Stimulated activated CD8-positive, alpha-beta memory T cell treated with anti-CD3 and anti-CD28 coated beads, Interleukin-4, amount 100 ng/mL, for 24 hours (primary cell): ENCODE measurements at places on chromosomes 7 and 10.

DNA sequence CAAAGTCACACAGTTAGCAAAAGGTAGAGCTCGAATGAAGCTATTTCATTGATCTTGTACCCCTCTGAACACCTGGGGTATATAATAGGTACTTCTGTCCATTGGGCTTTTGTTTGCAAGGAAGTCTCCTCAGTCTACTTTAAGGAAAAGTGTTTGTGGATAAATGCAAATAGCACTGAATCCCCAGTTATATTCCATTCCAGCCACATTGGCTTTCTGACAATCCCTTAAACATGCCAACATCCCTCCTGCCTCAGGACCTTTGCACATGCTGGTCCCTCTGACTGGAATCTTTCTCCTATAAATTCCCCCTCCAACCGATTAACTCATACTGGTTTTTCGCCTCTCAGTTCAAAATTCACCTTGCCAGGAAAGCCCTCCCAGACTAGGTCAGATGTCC, 17.1 kb downstream of the DUSP5 start:
- DNase-seq: no peak

DNA sequence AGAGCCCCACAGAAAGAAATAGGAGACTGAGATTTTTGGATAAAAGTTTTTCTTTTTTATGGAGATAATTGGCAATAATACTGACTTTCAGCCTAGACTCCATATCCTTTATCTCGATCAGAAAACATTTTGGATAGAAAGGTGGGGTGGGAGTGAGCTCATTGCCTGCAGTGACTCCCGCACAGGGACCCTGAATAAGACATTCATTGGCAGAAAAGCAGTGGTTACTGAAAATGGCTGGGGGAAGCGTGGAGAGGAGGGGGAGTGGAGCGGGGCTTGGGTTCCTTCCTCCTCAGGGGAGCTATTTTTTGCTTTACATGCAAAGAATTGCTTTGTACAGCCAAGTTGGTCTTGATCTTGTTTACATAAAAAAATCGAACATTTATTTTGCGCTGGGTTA, 90.4 kb upstream of the BMPER start:
- DNase-seq: no peak

- DNase-seq: no peak
Observed at GRCh38 chr10:17140386-17140761, 10.8 kb upstream of the CUBN start.

DNA sequence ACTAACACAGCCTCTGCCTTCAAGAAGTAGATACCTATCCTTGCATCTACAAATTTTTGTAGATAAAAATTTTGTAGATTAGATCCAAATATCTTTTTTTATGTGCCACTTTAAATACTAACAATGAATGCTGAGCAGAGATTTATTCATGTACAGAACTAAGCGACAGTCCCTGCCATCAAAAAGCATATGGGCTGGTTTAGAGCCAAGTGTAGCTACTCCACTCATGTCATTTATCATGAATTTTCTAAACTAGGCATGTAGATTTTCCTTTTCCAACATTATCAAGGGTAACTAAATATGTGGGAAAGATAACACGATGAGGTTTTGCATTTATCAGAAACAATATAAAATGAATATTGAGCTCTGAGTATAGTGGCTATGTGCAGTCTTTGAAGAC, 857.5 kb downstream of the XPNPEP1 start:
- no peak for DNase-seq

- DNase-seq: no peak
Observed at GRCh38 chr7:13055732-13056368, 368.4 kb downstream of the ARL4A start.

DNA sequence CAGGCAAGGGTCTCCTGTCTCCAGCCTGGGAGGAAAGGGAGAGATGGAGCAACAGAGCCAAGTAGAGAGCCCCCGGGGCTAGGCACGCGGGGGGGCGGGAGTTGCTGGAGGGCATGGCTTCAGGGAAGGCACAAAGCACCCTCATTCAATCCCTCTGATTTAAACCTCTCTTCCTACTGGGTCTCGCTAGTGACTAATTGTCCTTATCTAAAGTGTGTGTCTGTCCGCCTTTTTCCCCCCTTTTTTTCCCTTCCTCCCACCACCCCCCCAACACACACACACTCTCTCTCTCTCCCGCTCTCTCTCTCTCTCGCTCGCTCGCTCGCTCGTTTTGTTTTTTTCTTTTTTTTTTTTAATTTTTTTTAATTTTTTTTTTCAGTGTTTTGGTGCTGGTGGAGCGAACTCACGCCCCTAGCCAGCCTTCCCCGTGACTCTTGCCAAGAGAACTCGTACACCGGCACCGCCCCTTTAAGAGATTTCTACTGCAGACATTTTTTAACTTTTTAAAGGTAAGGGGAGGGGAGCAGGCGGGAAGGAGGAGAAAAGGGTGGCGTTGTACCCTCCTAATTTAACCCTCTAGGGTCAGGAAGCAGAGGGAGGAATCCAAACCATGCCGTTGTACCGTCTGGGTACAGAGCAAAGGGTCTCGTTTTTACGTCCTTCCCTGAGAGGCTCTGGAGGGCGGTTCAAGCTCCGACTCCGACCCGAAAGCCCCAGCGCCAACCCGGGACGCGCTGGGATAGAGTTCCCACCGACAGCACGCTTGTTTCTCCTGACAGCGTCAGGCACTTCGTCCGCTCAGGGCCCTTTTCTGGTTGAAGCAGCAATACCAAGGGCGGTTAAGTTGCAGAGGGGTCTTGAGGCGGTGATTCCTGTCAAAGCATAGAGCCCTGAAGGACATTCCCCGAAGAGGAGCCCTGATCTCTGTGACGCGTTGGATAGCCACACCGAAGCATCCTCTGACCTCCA, at the start of gene HPSE2:
Gene HPSE2 (minus strand): TSS at position 195 of the 969 bp plus-strand sequence.
- DNase-seq: no peak

DNA sequence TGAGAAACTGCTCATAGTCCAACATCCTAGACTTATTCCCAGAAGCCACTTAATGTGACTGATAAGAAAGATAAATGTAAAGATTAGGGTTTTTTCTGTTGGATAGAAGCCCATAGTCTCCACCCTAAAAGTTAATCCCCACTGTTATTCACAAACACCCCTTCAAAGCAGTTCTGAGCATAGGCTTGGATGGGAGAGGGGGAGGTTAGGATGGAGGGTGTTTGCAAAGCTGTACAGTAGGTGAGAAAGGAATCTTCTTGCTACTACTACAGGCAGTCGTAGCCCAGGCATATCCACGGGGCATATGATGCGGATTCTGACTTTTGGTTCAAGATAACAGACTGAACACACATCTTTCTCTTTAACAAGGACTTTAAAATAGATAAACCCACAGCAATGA, 535.9 kb downstream of the PHTF2 start:
- no peak for DNase-seq

DNA sequence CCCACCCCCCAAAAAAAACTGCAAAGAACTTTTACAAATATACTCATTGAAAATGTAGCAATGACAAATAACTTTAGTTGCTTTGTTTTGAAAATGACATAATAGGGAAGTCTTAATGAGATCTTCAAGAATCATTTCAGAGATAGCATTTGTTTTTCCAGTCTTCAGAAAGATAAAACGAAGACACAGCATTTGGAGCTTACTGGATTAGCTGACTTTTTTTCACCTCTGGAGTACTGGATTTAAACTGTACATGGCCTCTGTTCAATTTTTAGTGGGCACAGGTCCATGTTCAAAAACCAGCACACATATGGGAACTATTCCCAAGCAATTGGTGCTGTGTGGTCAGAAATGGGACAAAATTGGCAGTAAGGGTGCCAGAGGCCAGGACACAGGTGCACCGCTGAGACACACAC, 3.9 kb downstream of the RAB11FIP2 start:
- no peak for DNase-seq

DNA sequence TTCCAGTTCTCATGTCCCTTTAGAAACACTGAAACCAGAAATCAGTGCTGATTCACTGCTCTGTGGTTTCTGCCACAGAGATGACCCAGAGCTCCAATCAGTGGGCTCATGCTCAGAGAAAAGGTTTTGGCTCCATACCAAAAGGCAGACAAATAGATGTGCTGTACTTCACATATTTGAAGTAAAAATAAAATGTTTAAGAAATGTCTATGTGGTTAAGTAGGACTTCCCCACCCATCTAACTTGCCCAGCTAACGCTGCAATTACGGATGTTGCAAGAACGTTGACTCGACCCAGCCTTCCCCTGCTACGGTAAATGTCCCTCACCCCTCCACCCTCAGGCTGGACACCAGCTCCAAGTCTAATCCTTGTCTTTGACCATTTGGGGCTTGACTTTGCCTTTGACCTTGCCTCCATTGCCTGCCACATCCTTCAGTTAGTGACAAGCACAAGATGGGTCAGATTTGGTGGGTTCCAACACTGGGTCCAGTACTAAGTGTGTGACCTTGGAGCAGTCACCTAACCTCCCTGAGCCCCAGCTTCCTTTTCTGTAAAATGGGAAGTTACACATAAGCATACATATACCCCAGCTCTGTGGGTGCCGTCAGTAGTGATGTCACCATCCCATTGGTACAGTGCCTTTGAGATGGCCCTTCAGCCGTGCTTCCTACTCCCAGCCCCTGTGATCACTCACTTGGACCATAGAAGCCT, 95.8 kb downstream of the CHST15 start:
- DNase-seq: no peak

- no peak for DNase-seq
Observed at GRCh38 chr10:124011464-124011863, 81.9 kb downstream of the CHST15 start.

- no peak for DNase-seq
Observed at GRCh38 chr7:34445653-34446052, 212.4 kb upstream of the NPSR1 start.
